Bronchial smooth muscle cell (primary cell): ENCODE measurements at places on chromosomes 3 and 15. TPM values are rescaled to one million over a fixed set of nuclear protein-coding genes. Genes with fewer than 3 reads are reported as not detected.

The PLA2G4B gene
- 0.79 and 2.0 TPM in 2 replicates for total RNA-seq

The IFT122 gene
- 29.3 and 32.6 TPM in 2 replicates for total RNA-seq

The ZNF445 gene
- total RNA-seq = 7.4 and 8.8 TPM in 2 replicates

The CISH gene
- total RNA-seq = 0.77 and 0.95 TPM in 2 replicates

The THSD4 gene
- 13.9 and 18.8 TPM in 2 replicates for total RNA-seq

The CCPG1 gene
- total RNA-seq = 42.7 and 56.0 TPM in 2 replicates

The PHC3 gene
- total RNA-seq = 21.9 and 22.2 TPM in 2 replicates

The EXOG gene
- 5.9 and 7.6 TPM in 2 replicates for total RNA-seq

The SLC22A14 gene
- total RNA-seq = under 0.01 and 0.17 TPM in 2 replicates

The ANKRD63 gene
- total RNA-seq = not detected in 2 replicates

The CCR3 gene
- 0.09 TPM in 1 of 2 replicates, not detected in the other for total RNA-seq

The CILP gene
- total RNA-seq = 0.79 and 2.9 TPM in 2 replicates

The EPHA6 gene
- 0.26 TPM in 1 of 2 replicates, not detected in the other for total RNA-seq

The CEP97 gene
- 8.7 and 10.1 TPM in 2 replicates for total RNA-seq

The LMAN1L gene
- total RNA-seq = not detected in 2 replicates

The DUOXA2 gene
- not detected in 2 replicates for total RNA-seq

The SCN11A gene
- total RNA-seq = under 0.01 TPM in 1 of 2 replicates, not detected in the other

The CSPG5 gene
- 0.09 and 0.16 TPM in 2 replicates for total RNA-seq
